Femur (tissue), 1 donor: ENCODE measurements at places on chromosomes 1 and 21.

- DNase-seq: peak; percentile 15
These were observed 29.4 kb upstream of the UMODL1 start for GRCh38 chr21:42041711-42042110.

DNA sequence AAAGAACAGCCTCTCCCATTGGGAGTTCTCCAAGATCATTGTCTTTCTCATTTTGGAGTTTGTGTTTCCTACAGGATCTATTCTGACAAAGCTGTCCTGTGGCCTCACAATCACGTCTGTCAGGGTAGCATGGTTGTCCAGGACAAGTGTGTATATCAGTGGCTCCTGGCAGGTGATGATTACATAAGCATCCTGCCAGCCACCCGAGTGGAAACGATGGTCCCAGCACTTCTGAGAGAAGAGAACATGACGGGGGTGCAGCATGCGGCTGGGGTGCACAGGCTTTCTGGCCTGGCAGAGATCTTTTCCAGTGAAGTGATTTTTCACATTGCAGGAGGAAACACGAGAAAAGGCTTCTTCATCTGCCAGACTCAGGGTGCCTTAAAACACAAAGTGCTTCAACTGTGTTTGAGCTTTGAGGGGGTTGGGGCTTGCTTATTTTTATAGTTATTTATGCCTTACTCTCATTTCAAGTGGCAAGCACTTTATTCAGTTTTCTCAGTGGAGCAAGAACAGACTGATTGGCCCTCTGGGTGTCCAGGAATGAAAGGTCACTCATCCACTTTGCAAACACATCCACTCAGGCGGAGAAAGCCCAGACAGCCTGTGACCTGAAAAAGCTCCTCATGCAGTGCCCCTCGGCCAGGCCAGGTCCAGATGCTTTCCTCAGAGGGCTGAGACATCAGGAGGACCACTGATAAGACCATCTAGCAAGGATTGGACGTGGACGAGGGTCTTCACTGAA, 186.0 kb downstream of the DUSP10 start:
- no peak for DNase-seq

DNA sequence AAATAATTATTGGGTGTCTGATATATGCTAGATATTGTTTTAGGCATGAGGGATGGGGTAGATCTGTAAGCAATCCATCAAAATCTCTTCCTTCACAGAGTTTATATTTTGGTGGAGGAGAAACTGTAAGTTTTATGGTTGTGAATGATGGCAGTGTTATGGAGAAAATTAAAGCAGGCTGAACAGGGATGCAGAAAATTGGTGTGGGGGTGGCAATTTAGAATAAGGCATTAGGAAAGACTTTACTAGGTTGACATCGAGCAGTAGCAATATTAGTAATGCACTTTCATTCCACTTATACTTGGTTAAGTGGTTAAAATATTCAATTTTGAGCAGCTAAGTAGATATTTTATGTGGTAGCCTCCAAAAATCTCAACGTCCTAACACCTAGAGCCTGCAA, 261.1 kb upstream of the SNX7 start:
- DNase-seq: no peak

GRCh38 chr1:65267683-65268082, 41.7 kb upstream of the DNAJC6 start:
- DNase-seq: no peak

- DNase-seq: no peak
These were observed 182.6 kb downstream of the VAV3 start for GRCh38 chr1:107782217-107782845.

DNA sequence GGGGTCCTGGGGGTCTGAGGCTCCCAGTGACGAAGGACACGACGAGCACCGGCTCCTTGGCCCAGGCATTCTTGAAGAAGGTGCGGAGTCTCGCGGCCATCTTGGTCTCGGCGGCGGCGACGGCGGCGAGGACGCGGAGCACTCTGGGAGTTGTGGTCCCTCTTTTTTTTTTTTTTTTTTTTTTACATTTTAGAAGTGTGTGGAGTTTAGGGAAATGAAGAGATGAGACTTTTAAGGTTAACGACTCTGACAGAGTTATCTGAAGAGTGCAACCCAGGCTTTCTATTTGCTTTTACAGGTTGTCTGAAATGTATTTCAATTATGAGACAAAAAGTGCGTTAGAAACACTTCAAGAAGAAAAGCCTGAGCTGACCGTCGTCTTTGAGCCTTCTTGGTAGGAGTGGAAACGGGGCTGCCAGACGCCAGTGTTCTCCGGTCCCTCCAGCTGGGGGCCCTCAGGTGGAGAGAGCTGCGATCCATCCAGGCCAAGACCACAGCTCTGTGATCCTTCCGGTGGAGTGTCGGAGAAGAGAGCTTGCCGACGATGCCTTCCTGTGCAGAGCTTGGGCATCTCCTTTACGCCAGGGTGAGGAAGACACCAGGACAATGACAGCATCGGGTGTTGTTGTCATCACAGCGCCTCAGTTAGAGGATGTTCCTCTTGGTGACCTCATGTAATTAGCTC, 9.7 kb downstream of the OR2B11 start:
- DNase-seq: peak; percentile 67

DNA sequence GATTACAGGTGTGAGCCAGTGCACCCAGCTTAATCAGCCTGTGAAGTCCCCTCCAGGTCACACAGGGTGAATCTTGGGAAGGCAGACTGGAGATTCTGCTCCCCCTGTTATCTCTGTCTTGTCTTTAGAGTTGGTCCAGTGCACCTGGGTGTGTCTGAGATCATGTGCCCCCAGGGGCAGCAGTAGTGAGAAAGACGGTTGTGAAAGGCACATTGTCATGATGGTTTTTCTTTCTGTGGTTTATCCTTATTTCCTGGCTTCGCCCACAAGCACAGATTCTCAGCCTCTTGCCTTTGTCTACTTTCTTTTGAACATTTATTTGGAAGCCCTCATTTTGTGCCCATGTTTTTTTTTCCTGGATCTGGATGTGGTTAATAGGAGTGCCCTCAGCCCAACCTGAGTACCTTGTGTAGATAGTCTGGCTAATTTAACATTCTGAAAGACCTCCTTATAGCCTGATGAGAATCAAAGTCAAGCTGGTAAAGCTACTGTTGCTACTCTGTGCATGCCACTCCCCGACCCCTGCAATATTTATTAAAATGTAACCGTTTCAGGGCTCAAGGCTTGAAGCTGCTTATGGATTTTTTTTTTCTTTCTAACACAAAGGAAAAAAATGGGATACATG, 23.7 kb downstream of the UCK2 start:
- no peak for DNase-seq

- DNase-seq: no peak
These were observed 4.8 kb downstream of the FASLG start for GRCh38 chr1:172663732-172664131.

DNA sequence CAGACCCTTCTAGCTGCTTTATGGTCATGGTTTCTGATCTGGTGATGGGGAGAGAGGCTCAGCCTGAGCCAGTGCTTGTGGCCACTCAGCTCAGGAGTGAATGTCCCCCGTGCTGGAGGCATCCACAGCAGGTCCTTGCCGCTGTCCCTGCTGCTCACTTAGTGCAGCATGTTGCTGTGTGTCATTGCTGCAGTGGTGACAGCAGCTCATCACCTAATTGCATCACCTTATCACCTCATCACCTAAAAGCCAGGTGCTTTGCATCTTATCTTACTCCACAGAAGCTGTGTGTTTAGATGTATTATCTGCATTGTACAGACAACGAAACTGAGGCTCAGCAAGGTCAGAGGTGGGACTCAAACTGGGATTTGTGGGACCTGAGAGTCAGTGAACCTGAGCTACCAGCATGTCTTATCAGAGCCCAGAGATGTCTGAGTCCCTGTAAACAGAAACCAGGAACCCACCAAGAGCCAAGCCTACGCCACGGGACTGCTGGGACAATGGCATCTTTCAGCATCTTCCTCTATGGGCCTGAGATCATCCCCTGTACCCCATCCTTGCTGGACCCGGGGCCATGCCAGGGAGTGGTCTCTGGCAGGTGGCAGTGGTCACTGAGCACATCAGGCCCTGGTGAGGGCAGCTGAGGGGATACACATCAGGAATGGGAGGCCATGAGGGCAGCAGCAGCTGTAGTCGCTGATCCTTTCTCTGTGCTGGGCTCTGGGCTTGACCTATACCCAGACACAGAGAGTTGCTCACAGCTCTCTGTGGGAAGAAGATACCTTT, 6.5 kb downstream of the PODN start:
- no peak for DNase-seq

DNA sequence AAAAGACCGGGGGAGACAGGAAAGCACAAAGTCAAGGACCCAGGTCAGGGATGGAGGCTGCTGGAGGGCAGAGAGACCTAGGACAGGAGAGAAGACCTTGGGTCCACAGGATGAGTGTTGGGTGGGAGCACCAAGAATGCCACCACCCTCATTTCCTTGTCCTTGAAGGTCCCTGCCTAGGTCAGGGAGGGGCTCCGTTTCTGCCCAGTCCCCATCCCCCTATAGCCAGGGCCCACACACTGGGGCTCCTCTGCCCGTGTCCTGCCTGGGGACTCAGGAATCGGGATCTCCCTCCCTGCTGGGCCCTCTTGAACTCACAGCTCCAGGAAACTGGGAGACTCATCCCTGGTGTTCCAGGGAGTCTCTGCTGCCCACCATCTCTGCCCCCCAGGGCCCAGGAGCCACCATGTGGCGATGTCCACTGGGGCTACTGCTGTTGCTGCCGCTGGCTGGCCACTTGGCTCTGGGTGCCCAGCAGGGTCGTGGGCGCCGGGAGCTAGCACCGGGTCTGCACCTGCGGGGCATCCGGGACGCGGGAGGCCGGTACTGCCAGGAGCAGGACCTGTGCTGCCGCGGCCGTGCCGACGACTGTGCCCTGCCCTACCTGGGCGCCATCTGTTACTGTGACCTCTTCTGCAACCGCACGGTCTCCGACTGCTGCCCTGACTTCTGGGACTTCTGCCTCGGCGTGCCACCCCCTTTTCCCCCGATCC, 584 bp downstream of the TINAGL1 start:
- no peak for DNase-seq

DNA sequence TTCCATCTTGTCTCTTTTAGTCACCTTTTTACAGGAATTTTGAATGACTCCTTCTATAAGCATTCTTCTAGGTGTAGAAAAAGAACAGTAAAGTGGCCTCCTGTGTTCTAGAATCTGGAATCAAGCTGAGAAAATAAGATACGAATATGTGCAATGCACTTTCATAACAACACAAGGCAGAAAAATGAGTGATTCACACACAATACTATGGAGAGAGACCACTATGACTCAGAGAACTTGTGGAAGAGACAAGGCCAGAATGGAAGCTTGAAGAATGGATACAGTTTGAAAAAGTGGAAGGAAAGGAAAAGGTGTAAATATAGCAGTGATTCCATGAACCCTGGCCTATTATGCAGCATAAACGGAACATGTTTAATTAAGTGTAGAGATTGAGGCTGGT, 57.1 kb upstream of the SAMSN1 start:
- no peak for DNase-seq

DNA sequence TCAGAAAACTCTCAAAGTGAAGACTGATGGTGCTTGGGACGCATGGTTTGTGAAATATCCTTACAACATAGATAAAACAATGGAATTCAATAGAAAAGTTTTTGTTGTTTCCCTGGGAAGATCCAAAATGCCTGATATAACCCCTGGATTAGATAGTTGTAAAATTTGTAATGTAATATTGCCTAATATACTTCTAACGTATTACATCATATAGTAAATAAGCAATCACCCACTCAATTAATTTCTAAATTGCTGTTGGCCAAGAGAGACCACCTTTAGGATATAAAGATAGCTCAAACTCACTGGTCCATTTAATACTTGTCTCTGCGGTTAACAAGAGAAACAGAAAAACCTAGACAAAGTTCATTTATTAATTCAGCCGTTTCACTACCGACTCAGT, 42.2 kb downstream of the TTC13 start:
- DNase-seq: no peak
